ENCODE measurements at places on chromosomes 1 and 21. TPM values are rescaled to one million over a fixed set of nuclear protein-coding genes. Genes with fewer than 3 reads are reported as not detected.

SPRR2F gene
- not detected for total RNA-seq

C1orf53 gene
- total RNA-seq: 6.8 TPM

MAP1LC3C gene
- total RNA-seq: not detected

SPTA1 gene
- 0.24 TPM for total RNA-seq

KRTAP12-1 gene
- not detected for total RNA-seq

SLC35E2B gene
- total RNA-seq: 73.8 TPM

SLC30A1 gene
- 20.8 TPM for total RNA-seq

MIER1 gene
- total RNA-seq: 77.2 TPM

RAB42 gene
- total RNA-seq: 5.9 TPM

IL20 gene
- not detected for total RNA-seq

OR2L2 gene
- 0.09 TPM for total RNA-seq

CENPS gene
- total RNA-seq: 12.2 TPM

MX1 gene
- total RNA-seq: 78.5 TPM

FMO5 gene
- 111 TPM for total RNA-seq

S100A12 gene
- 0.87 TPM for total RNA-seq

CEP350 gene
- total RNA-seq: 63.7 TPM

LEFTY1 gene
- total RNA-seq: 199 TPM

GFI1 gene
- total RNA-seq: 2.7 TPM

STPG1 gene
- total RNA-seq: 15.9 TPM

- DNase-seq: peak; percentile 41
Measured at GRCh38 chr1:43452789-43453441, 816 bp downstream of the HYI start.

DNA sequence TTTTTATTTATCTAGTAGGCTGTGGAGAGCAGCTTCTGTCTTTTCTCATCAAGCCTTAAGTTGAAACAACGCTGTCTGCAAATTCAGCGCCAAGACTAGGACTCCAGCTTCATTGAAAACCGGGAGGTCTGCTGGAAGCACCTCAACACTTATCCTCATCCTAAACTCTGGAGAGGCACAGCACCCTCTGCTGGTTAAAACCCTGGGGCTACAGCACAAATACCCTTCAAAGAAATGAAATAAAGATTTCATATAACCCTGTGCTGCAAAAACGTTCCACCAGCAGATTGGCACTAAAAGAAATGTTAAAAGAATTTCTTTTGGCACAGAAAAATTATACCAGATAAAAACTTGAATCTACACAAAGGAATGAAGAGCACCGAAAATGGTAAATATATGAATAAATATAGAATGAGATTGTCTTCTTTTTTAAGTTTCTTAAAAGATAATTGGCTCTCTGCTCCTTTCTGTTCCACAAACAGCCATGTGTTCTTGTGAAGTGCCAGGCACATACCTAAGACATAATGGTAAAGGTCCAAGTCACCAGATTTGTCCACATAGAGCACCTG, 227.7 kb upstream of the SAMSN1 start:
- peak; percentile 94 for DNase-seq

- DNase-seq: no peak
Measured at GRCh38 chr1:172342584-172343239, 77.8 kb upstream of the C1orf105 start.

GRCh38 chr1:48726139-48726538, 50.6 kb downstream of the BEND5 start:
- no peak for DNase-seq

DNA sequence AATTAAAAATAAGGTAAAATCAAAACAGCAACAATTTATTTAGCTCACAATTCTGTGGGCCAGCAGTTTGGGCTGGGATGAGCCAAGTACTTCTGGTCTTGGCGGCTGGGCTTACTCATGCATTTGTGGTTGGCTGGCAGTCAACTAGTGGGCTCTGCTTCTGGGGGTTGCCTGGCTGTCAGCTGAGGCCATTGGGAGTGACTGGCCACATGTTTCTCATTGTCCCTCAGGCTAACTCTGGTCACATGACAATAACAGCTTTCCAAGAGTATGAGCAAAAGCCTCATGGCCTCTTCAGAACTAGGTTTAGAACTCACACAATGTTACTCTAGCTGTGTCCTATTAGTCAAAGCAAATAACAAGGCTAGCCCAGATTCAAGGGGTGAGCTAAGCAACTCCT, 15.6 kb upstream of the CHIA start:
- peak; percentile 25 for DNase-seq

- DNase-seq: peak; percentile 19
Measured at GRCh38 chr21:39003982-39004633, 179.1 kb downstream of the PSMG1 start.

- no peak for DNase-seq
Measured at GRCh38 chr1:79646880-79647279, 640.4 kb upstream of the ADGRL4 start.

DNA sequence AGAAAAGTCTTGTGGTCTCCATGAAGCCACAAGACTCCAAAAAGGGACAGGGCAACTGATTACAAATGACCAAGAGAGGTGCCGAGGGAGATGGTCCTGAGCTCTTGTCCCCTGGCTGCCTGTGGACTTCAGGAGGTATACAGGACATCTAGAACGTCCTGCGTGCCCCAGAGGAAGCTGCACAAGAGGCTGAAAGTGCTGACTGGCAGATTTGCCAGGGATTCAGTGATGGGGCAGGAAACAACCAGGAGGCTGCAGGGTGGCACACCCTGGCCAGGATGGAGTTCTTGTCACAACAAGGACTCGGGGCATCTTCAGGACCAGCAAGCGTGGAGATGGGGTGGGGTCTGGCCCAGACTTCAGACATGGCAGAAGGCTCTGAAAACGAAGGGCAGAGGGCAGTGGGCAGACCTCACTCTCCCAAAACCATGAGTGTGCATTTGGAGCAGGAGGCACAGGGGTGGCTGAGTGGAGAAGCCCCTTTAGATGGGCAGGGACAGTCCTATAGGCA, 13.4 kb upstream of the PKP1 start:
- no peak for DNase-seq

GRCh38 chr1:184068354-184068753, 16.8 kb downstream of the TSEN15 start:
- DNase-seq: no peak

GRCh38 chr1:92487078-92487605, 417 bp upstream of the GFI1 start:
- DNase-seq: peak; percentile 10

GRCh38 chr21:34510148-34511142, 1.6 kb downstream of the KCNE1 start:
- DNase-seq: peak; percentile 84

DNA sequence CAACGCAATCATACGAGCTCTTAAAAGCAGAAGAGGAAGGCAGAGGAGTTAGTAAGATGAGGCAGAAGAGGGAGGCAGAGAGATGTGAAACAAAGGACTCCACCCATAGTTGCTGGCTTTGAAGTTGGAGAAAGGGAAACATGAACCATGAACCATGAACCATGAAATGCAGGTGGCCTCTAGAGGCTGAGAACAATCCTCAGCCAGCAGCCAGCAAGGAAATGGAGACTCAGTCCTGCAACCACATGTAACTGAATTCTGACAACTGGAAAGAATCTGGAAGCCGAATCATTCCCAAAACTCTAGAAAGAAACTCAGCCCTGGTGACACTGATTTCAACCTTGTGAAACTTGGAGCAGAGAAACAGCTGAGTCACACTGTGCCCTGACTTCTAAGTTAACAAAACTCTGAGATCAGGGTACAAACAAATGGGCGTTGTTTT, 10.1 kb downstream of the DIPK1A start:
- DNase-seq: no peak

DNA sequence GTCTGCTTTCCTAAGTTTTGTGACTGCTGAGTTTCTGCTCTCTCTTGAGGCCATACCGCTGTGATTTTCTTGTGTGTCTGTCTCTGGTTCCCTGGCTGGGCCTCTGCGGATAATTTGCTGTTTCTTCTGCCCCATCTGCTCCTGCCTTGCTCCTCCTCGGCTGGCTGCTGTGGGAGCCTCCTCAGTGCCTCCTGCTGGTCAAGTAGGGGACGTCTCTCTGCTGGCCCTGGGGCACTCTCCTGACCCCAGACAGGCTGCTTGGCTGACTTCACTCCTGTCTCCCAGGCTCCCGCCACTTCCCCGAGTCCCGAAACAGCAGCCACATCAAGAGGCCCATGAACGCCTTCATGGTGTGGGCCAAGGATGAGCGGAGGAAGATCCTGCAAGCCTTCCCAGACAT, 28.5 kb downstream of the ETNK2 start:
- DNase-seq: no peak

GRCh38 chr1:47452426-47452825, 14.6 kb downstream of the FOXD2 start:
- DNase-seq: no peak

- DNase-seq: no peak
Measured at GRCh38 chr21:32312326-32312725, 13.7 kb downstream of the MRAP start.

GRCh38 chr1:229973297-229973612, 93.8 kb upstream of the GALNT2 start:
- DNase-seq: no peak

- DNase-seq: no peak
Measured at GRCh38 chr1:171355727-171356126, 41.7 kb downstream of the FMO4 start.

- DNase-seq: no peak
Measured at GRCh38 chr1:172279939-172280636, 140.4 kb upstream of the C1orf105 start.

- DNase-seq: peak; percentile 52
Measured at GRCh38 chr1:9466780-9467758, 72.2 kb upstream of the SLC25A33 start.

- peak; percentile 44 for DNase-seq
Measured at GRCh38 chr1:86757272-86757984, 53.1 kb downstream of the SH3GLB1 start.

GRCh38 chr1:73556270-73556669, 641.7 kb downstream of the LRRIQ3 start:
- no peak for DNase-seq

GRCh38 chr1:226814751-226815537, 55.5 kb upstream of the PSEN2 start:
- DNase-seq: peak; percentile 75

DNA sequence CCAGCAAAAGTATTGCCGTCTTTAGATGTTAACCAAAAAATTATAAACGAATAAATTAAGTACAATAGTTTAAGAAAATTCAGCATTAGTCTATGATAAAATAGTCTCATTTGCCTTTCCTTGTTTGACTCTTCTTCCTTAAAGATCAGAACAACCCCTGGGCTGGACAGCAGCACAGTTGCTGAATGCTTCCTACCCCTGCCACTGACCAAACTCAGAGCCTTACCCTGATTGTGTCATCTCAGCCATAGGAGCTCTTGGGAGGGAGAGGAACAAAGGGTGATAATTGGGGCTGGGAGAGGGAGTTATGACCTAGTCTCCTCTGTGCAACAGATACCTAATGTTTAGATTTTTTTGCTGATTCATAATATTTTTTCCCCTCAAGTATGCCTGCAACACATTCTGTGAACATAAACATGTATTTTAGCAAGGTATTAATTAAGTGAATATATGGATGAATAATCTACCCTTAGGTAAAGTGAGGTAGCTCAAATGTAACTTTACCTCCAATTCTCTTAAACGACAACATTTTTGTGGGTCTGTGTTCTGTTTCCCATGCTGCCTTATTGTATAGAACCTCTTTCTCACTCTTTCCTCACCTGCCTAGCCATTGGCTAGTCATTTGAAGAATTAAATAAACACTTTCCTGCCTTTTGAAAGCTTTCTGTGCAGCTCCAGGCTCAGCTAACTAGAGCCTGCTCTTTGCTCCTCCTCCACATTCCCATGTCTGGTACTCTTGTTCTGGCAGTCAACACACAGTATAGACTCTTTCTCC, 46.1 kb downstream of the FGGY start:
- no peak for DNase-seq

- DNase-seq: peak; percentile 47
Measured at GRCh38 chr21:42010507-42011495, 641 bp upstream of the ZBTB21 start.

DNA sequence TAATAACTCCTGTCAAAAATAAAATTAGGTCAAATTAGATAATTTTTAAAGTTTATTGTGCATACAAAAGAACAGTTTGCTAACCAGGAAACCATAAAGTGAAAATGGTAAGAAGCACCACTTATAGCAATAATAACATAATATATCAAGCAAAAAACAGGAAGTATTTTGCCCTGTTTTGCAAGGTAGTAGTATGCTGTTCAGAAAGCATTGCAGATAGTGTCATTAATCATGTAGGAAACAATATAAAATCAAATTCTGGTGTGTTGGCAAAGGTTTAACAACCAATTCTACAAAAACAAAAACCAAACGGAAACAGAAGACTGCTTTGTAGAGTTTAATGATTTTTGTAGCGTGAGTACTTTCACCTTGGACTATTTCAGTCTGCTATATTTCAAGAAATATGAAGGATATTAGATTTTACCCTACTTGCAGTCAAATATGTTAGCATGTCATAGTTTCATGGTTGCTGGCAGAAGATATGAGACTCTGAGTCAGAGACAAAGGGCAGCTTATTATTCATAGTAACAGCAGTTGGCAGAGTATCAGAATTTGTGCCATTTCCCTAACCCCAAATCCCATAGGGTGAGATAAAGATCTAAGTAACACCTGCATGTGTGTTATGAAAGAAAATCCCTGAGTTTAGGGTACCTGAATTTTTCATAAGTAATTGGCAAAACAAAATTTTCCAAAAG, 729.0 kb upstream of the BRINP3 start:
- no peak for DNase-seq

DNA sequence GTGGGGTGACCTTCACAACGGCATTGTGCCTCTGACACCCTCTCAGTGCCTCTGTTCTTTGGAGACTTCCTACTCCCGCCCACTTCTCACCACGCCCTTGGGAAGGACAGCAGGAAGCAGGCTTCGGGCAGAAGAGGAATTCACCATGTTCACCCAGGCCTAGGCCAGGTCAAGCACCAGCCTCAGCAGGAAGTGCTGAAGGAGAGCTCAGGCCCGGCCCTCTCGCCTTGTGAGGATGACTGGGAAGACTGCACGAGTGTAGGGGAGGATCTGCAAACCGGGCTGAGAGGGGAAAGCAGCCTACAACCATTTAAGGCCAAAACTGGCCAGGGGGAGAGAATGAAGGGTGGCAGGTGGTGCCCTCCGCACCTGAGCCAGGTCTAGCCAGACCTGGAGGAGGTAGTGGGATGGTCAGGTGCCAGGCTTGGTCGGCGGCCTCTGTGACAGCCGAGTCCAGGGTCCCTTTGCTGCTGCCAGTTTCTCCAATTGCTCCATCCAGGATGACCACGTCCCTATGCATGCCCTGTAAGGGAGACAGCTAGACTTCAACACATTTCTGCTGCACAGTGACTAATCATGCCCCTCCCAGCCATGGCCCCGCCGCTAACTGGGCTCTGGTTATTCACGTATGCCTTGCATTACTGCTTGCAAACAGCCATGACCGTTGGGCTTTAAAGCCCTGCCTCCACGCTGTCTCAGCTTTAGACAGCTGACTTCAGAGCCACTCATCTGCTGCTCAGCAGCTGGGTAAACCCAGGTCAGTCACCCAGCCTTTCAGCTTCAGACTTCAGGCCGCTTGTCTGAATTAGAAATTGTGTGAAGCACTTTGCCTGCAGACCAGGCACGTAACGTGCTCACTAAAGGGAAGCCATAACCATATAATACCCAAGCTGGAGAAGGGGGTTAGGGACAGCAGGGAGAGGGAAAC, 8.9 kb downstream of the MRTO4 start:
- peak; percentile 63 for DNase-seq
